Occipital lobe (tissue), 3 donors: ENCODE measurements at places on chromosomes 6 and 20. TPM values are rescaled to one million over a fixed set of nuclear protein-coding genes. Genes with fewer than 3 reads are reported as not detected.
A peak's percentile ranks its signal among the peaks of the same experiment; 100 is the strongest.

DNA sequence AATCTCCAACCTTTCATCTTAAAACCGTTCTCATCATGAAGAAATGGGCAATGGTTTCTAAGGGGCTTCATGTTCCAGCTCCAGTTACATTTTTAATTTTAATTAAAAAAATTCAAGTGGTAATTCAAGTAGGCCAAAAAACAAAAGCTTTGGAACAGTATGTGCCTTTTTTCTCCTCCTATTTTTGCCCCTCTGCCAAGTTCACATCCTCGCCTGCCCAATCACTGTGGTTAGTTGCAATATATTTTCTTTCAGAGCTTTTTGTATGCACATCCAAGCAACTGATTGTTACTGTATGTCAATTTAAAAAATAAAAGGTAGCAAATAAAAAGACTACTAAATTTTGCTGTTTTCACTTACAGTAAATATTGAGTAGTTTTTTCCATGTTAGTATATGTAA lies 99.8 kb upstream of the B3GAT2 start:
- DNase-seq: no peak

DNA sequence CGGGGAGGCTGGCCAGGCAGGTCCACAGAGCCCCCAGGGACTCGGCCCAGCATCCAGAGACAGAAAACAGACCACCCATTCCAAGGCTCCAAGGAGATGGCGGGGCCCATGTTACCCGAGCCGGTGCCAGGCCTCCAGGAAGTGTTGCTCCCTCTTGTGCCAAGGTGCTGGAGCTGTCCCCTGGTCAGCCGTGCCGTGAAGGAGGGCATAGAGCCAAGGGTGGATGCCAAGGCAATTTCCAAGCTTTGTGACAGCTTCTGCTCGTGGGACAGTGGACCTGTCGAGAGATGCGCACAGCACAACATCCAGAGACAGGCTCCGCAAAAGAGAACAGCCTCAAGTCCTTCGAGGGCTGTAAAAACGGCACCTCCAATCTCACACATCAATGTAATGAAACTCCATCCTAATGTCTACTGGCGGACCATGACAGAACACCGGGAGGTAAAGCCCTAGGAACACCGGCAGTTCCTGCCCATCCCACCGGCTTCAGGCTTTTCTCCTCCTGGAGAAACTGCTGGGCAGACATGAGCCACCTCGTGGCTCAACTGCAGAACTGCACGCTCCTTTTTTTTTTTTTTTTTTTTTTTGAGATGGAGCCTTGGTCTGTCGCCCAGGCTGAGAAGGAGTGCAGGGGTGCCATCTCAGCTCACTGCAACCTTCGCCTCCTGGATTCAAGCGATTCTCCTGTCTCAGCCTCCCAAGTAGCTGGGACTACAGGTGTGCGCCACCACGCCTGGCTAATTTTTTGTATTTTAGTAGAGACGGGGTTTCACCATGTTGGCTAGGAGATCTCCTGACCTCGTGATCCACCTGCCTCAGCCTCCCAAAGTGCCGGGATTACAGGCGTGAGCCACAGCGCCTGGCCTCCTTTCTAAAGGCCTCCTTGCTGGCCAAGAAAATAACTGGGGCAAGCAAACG lies 30.9 kb upstream of the AVP start:
- DNase-seq: no peak

DNA sequence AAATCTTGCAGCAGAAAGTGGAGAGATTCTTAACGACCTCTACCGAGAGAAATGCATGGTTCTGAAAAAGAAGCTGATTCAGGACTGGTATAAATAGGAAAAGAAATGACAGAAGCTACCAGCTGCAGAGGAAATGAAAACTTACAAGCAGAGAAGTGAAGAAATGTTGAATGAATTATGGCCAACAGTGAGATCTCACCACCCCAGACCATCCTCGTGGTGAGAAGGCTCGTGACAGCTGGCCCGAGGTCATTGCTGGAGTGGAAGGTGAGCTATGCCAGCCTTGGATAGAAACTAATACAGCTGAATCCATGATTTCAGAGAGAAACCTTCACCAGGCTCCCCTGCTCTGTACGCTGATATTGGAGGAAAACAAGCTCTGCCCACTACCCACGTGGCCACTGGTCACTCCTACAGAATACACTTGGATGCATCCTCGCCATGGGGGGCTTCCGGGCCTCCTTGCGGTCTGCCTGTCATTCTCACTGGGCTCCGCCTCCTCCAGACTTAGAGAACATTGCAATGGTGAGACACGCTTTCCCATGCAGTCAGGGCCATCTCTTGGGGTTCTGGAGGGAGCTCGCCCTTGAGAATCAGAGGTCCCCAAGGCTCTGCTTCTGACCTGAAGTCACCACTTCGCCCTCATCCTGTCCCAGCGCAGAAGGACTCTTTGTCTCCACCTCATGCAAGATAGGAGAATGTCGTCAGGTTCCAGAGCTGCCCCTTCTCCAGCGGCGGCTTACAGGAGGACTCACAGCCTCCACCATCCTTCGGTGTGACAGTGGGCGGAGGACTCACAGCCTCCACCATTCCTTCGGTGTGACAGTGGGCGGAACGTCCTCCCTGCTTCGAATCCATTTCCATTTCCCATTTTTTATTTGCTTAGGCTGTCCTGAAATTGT lies 10.6 kb upstream of the TUBB2B start:
- DNase-seq: peak; percentile 39

DNA sequence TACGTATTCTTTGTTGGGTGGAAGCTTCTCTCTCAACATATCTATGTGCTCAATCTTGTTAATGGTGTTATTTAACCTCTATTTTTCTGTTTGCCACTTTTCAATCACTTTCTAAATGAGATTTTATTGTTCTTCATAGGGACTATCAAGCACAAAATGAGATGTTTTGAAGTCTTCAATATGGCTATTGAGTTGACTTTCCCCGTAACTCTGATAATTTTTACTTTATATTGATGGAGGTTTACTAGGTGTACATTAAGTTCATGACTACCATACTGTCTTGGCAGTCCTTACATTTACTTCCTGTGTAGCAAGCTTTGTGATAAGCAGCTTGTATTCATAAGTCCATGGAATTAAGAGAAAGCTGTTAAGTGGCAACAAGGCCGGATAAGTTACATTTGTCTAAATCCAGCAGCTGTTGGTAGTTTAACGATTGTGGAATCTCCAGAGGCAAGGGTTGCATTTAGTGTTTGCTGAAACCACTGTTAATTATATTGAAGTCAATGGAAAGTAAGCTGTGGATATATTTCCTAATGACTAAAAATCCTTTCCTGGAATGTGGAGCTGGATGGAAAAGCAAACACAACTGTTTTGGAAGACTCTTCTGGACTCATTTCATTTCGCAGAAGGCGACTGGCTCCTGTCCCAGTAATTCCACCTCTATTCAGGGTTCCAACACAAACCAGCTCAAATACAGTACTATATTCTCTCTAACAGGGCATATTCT lies 57.3 kb upstream of the SMIM29 start:
- DNase-seq: no peak

- DNase-seq: peak; percentile 3
Measured at GRCh38 chr6:52839124-52840055, 1.2 kb downstream of the GSTA5 start.

DNA sequence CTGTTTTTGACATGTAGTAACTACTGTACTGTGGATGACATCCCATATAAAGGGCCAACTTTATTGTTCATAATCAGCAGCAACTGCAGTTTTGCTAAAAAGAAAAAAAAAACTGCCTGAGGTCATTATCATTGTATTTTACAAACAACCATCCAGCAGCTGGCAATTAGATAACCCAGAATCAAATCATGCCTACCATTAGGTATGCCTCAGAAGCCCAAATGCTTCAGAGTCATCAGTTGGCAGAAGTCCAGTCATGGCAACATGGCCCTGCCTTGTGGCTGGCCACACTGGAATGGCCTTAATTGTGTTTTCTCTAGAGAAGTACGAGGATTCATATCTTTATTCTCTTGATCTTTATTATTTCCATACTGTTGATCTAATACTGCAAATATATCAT lies 462.4 kb upstream of the NRSN1 start:
- DNase-seq: no peak

DNA sequence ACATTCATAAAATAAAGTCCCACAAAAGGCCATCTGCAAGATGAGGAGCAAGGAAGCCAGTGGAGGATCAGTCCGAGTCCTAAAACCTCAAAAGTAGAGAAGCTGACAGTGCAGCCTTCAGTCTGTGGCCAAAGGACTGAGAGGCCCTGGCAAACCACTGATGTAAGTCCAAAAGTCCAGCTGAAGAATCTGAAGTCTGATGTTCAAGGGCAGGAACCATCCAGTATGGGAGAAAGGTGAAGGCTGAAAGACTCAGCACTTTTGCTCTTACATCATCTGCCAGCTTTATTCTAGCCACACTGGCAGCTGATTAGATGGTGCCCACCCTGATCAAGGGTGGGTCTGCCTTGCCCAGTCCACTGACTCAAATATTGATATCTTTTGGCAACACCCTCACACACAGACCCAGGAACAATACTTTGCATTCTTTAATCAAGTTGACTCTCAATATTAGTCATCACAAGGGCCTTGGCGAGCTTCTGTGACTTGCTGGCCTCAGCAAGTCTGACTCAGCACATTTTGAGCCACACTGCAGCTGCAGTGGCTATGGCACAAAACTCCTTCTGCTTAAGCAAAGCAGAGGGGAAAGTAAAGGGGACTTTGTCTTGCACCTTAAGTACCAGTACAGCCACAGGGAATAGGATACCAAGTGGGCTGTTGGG lies 1370.3 kb upstream of the CITED2 start:
- DNase-seq: no peak

- no peak for DNase-seq
Measured at GRCh38 chr6:113750151-113750855, 106.8 kb upstream of the MARCKS start.

DNA sequence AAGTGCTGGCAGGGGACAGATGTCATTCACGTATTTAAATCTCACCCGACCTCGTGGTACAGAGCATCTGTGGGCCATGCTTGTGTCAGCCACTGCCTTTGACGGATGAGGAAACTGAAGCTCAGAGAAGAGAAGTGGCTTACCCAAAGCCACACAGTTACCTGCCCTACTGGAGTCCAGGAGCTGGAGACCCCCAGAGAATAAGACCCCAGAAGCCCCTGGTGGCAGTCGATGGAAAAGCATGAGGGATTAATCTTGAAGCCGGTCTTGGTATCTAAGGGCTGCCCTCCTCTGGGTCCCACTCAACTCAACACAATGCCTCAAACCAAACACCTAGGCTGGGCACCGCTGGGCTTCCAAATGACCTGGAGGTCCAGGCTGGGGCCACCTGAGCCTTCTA lies 83.1 kb downstream of the GRM4 start:
- DNase-seq: no peak

- no peak for DNase-seq
Measured at GRCh38 chr6:106519460-106520394, 109.6 kb downstream of the RTN4IP1 start.

- no peak for DNase-seq
Measured at GRCh38 chr6:154994836-154995253, 270 bp upstream of the TIAM2 start.

GRCh38 chr6:142165227-142165626 lies 18.2 kb downstream of the VTA1 start:
- no peak for DNase-seq

- DNase-seq: no peak
Measured at GRCh38 chr6:12608016-12608860, 108.3 kb upstream of the PHACTR1 start.

GRCh38 chr20:19968466-19969073 lies 48.6 kb upstream of the NAA20 start:
- DNase-seq: no peak

DNA sequence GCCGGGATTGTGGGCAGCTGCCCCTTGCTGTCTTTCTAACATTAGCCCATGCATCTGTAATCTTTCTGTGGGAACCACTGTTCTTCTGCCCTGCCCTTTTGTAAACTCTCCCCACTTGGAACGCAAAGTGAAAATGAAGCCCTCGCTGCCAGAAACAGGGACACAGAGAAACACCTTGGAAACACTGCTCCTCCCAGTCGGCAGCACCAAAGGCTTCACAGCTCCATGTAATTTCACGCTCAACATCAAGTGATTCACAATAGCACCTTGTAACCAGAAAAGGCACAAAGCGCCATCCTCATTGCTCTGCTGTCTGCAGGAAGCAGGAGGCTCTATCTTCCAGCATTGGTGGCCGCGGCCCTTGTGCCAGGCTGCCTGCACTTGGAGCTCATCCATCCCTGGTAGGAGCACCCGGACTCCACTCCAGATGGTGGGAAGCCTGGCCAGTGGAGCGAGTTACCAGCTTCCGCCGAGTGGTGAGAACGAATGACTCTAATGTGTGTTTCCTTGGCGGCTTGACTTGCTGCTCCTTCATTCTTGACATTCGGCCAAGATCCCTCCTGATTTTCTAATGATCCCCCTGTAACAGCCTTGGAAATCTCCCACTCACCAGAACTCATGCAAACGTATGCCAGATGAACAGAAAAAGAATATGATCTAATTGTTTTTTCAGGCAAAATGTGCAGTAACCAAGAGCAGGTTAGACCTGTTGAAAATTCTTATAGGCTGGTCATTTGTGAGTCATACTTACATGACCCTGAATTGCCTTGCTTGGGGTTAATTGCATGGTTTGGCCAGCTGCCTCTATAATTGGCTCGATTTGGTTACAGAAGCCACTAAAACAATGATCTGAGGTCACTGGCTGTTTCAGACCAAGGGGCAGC lies 169.1 kb upstream of the CDYL start:
- peak; percentile 48 for DNase-seq

DNA sequence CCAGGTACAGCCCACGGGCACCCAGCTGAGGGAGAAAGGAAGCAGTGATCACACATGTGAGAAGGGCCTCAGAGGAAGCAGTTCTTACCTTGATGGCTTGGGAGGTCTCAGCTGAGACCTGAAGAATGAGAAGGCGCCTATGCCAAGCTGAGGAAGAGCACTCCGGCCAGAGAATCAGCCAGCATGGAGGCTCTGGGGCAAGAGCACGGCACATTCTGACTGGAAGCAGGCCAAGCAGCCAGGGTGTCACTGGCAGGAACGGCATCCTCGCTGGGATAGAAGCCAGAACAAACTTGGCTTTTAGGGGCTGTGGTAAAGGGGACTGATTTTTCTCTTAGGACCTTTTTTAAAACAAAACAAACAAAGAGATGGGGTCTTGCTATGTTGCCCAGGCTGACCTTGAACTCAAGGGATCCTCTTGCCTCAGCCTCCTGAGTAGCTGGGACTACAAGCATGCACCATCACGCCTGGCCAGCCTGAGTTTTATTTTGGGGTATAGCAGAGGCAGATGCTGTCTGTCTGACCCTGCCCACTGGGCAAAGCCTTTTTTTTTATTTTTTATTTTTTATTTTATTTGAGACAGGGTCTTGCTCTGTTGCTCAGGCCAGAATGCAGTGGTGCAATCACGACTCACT lies 17.6 kb downstream of the GHRH start:
- DNase-seq: no peak

GRCh38 chr6:81371930-81372329 lies 380.6 kb downstream of the TENT5A start:
- DNase-seq: no peak

- no peak for DNase-seq
Measured at GRCh38 chr6:79404261-79404660, 133.0 kb downstream of the LCA5 start.

Gene TULP1
- 0.47 TPM for total RNA-seq

Gene BANF2
- not detected for total RNA-seq

Gene APMAP
- 60.7 TPM for total RNA-seq

Gene PRDM13
- not detected for total RNA-seq

Gene ZNF311
- total RNA-seq: 8.9 TPM

Gene PRL
- not detected for total RNA-seq

Gene TMEM30A
- 166 TPM for total RNA-seq

Gene C20orf141
- total RNA-seq: not detected
